ENCODE measurements at places on chromosomes 13 and 19.

DNA sequence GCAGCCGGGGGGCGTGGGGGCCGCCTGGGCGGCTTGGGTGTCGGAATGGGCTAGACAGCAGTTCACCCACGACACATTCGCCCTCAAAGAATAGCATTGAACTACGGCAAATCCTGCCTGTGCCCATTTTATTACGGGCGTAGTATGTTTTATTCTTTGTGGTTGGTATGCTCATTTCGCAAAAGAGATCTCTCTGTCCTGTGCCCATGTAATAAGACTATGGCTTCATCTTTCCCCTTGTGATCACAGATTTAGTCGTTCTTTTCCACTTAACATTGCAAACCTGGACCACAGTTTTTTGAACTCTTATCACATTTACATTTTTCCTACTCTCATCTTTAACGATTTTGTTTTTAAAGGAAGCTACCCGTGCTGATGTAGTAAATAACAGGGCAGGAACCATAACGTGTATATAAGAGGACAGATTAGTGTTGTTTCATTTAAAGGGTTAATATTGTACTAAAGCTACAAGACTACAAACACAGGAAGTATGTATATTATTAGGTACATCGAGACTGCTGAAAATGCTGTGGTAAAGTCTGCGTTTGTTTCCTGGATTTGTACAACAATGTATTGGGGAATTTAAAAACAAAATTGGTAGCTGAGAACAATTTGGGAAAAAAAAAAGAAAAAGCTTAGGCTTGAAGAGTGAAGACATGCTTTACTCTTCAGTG lies 3.2 kb upstream of the MYCBP2 start:
- no peak for DNase-seq

DNA sequence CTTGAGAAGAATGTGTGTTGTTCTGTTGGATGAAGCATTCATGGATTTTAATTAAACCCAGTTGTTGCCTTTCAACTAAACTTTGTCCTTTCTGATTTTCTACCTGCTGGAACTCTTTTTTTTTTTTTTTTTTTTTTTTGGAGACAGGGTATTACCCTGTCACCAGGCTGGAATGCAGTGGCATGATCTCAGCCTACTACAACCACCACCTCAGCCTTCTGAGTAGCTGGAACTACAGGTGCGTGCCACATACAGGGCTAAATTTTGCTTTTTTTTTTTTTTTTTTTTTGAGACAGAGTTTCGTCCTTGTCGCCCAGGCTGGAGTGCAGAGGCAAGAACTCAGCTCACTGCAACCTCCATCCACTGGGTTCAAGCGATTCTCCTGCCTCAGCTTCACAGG lies 6.9 kb downstream of the ZNF791 start:
- DNase-seq = no peak

DNA sequence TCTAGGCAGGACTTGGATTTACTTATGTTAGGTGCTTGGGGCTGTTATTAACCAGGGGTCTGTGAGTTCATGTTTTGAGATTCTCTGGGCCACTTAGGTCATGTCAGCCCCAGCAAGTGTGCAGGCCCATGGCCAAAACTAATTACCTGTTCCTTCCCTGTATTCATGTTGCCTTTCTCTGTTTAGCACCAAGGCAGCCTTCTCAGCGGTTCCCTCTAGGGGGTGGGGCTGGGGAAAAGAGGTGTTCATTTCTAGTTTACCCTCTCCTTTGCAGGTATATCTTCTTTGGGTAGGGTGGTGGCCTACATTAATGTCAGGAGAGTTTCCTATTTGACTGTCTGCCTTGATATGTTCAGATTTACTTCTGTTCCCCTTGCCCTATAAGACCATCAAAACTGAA lies 61.7 kb downstream of the PDS5B start:
- no peak for DNase-seq

- DNase-seq = no peak
Measured at GRCh38 chr13:26619358-26619757, 61.9 kb downstream of the WASF3 start.

DNA sequence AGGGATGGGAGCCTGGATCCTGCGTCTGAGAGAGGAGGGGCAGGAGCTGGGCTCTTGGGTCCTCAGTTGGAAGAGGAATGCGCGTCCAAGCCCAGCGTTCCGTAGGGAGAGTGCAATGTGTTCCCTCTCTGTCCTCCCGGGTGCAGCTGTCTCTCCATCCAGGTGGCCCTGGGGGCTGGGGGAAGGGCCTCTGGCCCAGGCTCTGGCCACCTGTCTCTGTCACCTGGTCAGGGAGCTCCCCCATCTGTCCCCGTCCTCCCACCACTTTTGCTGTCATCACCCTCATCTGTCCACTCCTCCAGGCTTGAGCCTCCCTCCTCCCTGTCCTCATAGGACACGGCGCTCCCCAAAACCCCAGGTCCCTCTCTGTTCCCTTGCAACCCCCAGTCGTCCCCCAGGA lies 3.7 kb upstream of the SBK2 start:
- DNase-seq = no peak

DNA sequence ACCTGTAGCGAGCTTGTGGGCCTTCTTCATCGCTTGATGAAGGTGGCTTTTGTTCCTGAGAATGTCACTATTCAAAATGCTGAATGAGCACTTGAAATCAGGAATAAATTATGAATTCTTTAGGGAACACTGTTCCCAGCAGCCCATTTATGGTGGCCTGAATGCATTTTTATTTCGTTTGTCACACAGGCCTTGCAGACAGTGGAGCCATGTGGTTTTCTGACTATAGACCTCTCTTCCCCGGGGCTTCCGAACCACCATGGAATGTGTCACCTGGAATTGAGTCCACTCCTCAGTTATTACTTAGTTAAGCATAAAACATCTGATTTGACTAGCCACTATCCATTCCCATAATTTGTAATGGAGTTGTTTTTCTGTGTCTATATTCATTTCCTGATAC lies 396.9 kb downstream of the IRS2 start:
- DNase-seq = no peak

- no peak for DNase-seq
Measured at GRCh38 chr19:50932018-50932689, 20.7 kb downstream of the KLK5 start.

- DNase-seq = no peak
Measured at GRCh38 chr13:50511877-50512341, 331.6 kb downstream of the DLEU7 start.

GRCh38 chr13:21116141-21116540 lies 54.8 kb upstream of the LATS2 start:
- DNase-seq = no peak

DNA sequence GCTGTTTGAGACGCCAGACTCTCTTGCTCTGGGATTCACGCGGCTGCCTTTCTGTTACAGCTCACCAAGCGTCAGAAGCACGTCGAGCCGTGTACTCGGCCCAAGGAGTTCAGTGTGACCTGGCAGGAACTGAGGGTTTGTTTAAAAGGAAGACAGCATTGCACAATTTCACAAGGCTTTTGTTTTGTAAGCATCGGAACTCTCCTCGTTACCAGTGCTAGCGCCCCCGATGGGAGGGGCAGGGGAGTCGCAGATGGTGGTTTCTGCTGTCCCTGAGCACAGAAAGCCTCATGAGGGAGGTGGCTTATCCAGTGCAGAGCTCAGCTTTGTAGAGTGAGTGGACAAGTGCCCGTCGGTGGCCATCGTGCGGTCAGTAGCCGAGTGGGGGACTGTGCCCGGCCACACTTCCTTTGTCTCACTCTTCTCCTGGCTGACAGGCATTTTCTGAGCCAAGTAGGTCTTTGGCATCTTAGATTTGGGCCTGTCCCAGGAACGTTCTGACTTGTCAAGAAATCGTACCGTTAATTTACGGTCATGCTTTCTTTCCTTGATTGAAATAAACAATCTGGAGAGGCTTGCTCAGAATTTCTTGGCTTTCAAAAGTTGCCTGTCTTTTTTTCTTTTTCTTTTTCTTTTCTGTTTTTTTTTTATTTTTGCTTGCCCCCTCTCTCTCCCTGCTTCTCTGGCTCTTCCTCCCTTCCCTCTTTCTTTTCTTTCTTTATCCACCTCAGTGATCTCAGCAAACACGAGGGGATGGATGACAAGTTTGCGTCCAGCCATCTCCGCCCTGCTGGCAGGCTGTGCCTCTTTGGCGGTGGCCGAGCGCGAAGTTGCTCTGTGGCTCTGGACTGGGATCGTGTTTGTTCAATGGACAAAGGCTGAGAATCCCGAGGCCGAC lies 7.7 kb downstream of the KDM4B start:
- DNase-seq = no peak
